ENCODE measurements at places on chromosomes 5 and 9.
A peak's percentile ranks its signal among the peaks of the same experiment; 100 is the strongest.

GRCh38 chr5:84381502-84382362 is 2.9 kb downstream of the EDIL3 start:
- no peak for DNase-seq

GRCh38 chr9:108105885-108106284 is 616.3 kb upstream of the KLF4 start:
- no peak for DNase-seq

GRCh38 chr5:112549127-112549526 is 130.1 kb upstream of the EPB41L4A start:
- DNase-seq, result no peak

GRCh38 chr5:155129513-155129880 is 115.9 kb downstream of the KIF4B start:
- DNase-seq, result no peak

GRCh38 chr9:126549246-126550006 is 64.3 kb upstream of the LMX1B start:
- DNase-seq, result no peak

DNA sequence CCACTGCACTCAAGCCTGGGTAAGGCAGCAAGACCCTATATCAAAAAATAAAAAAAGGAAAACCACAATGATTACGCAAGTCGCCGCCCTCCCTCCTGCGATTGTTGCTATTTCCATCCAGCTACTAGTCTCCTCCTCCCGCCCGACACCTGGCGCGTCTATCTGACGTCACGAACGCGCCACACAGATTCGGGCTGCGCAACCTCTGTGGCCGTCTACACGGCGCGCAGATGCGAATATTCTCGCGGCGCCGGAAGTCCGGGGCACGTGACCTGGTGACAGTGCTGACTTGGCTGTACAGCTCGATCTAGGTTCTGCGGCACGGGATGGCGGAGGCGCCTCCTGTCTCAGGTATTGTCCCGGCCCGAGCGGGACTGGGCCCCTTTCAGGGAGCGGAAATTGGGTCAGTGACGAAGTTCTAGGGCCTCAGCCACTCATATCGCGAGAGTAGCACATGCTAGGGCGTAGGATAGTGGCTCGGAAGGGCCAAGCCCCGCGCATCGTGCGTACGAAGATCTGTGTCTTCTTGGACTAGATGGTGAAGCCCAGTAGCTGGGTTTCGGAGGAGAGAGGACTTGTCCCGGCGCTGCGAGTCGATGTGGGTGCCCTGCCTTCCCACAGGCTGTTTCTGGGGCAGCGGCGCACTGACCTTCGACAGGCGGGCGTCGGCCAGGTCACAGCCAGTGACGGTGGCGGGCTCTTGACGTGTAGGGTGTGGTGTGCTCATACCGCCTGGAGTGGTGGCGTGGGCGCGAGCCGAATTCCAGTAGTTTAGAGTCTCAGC is at the start of gene NFX1:
Gene NFX1, plus strand, starts transcription at position 270 of the 784 bp plus-strand sequence. Its CDS starts 57 bp downstream, at position 327.
- peak; percentile 97 for DNase-seq

DNA sequence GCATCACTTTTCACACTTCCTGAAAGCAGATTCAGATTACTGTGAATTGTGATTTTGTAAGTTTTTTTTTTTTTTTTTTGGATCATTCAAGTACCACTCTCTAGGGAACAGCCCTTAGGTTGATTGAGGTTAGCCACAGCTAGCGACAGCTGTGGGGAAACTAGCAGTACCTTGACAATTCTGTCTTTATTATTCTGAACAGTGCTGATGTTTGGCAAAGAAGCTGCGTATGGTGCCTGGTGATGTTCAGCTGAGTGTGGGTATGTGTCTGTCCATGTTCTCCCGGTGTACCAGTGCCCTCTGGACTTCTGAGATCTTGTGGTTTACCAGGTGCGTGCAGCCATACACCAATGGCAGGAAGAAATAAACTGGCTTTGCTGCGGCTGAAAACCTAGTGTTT is 117.3 kb upstream of the PLPPR1 start:
- DNase-seq, result no peak
